ENCODE measurements at places on chromosomes 1 and 21. TPM values are rescaled to one million over a fixed set of nuclear protein-coding genes. Genes with fewer than 3 reads are reported as not detected.

DNA sequence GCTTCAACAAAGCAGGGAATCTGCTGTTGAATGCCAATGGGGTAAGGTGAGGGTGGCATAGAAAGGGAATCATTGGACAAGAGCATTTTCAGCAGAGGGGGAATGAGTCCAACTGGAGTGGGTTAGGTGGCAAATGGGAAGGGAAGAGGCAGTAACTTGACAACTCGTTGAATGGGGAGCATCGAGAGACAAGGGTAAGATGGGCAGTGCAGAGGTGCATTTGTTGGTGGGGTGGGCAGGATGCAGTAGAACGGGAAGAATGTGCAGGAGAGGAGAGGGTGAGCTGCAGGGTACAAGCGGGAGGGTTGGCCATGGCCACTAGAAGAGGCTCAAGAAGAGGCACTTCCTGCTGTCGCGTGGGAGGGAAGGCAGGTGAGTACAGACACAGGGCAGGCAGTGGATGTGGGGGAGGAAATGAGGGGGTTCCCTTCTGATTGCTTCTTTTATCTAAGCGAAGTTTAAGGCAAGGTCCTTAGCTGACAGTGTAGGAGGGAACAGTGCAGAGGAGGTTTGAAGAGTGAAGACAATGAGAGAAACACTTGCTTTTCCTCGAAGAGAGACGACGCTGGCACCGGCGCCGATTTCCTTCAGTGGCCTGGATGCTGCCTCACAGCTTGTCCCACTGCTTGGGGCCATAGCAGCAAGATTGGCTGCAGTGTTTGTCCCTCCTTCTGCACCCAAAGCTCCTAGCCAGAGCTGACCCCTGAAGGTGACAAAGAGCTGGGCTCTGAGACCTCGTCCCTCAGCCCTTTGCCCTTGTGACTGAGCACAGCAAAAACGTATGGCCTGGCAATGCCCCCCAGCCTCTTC is 3.2 kb upstream of the IKBKE start:
- no peak for DNase-seq

- no peak for DNase-seq
Measured at GRCh38 chr1:218433744-218434143, 88.6 kb downstream of the TGFB2 start.

S100B gene
- total RNA-seq = 4.5 TPM

DNA sequence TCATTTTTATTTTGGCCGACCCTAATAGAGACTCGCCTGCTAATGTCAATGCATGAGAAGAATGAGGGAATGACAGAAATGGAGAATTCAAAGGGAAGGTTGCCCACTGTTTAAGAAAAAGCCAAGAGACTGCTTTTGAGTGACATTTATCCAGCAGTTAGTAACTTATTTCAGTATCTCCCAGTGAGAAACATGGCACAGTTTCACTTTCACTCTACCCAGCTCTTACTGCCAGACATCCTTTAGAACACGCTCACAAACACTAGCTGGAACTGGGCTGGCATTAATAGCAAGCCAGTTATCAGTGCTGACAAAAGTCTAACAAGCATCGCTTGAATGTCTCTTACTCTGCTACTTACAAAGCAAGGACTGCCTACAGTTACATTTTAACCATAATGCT is 8.5 kb downstream of the GGPS1 start:
- no peak for DNase-seq

CSDE1 gene
- 426 TPM for total RNA-seq

GRCh38 chr21:40562242-40563002 is 284.5 kb downstream of the DSCAM start:
- DNase-seq = no peak

DNA sequence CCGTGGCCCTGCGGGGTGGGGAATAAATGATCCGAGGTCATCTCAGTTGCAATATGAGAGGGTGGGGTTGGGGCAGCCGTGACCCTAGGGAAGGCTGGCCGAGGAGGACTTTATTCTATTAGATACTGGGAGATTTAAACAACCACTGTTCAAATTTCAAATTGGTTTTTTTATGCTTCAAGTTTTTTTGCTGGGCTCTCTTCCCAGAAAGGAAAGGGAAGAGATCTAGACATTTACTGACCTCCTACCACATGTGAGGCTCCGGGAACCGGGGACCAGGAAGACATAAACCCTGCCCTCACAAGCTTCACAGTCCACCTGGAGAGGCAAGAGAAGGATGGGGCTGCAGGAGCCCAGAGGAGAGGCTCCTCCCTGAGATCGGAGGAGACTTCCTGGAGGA is 207.3 kb downstream of the FOXD2 start:
- DNase-seq = no peak

GRCh38 chr1:10832703-10833102 is 36.3 kb upstream of the CASZ1 start:
- DNase-seq = no peak

SPATA45 gene
- not detected for total RNA-seq

- no peak for DNase-seq
Measured at GRCh38 chr1:74512170-74512915, at the start of gene LRRC53. LRRC53 (minus strand) TSS chr1:74512611; CDS start chr1:74483349, 29,262 bp downstream.

GRCh38 chr1:109371341-109371739 is 26.4 kb downstream of the SORT1 start:
- peak; percentile 66 for DNase-seq

KCNN3 gene
- total RNA-seq = 3.7 TPM

DNA sequence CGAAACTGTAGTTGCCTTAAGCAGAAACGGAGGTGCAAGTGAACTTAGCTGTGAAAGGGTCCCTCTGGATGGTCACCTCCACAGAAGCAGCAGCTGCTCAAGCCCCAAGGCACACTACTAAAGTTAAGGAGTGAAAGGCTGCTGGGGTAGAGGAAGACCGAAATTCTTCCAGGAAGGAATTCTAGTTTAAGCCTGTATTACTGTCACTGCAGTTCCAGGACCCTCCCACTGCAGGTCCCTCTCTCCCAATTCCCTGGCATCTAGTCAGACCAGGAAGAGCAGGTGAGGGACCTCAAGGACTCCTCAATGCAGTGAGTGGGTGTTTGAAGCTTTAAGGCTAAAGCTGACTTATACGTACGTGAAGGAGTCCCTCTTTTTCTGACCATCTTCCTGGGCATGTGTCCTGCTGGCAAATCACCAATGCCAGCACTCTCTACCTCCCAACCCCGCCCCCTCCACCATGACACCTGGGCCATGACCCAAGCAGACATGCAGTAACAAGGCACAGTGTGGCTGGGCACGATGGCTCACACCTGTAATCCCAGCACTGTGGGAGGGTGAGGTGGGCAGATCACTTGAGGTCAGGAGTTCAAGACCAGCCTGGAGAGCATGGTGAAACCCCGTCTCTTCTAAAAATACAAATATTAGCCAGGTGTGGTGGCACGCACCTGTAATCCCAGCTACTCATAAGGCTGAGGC is 57.2 kb downstream of the TGFBR3 start:
- DNase-seq = no peak

DNA sequence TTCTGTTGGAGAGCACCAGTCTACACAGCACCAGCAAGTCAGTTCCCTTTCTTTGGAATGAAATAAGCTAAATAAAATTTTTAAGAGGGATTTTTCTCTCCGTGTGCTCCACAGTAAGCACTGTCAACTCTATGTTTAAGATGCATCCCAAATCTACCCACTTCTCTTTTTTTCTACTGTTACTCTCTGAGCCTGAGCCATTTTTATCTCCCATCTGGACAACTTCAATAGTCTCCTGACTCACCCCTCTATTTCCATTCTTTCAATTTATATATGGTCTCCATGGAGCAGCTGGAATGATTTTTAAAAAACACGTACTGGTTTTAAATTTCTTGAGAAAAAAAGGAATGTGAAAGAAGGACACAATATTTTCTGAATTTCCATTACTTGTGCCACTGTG is 24.7 kb upstream of the CCT8 start:
- DNase-seq = no peak

DNA sequence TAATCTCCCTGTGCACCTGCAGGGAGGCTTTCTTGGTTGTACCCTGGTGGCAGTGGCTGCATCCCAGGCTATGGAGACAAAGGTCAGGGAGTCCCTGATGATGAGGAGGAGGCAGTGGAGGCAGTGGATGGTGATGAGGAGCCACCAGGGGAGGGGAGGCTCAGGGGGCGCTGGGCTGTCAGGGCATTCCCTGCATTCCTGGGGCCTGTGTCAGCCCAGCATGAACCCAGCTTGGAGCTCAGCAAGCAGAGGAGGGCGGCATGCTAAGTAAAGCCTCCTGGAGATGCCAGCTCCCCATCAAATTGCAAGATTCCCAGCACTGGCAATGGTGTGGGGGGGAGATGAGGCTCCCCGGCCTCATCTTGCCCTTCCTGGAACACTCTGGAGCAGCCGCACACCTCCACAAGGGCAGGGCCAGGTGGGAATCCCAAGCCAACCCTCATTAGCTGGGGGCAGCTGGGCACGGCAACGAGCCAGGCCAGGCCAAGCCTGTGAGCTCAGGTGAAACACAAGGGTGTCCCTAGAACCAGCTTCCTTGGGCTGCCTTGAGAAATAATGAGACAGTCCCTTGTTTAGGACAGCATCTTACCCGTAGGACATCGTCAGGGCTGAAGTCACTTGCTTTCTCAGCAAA is 469.5 kb downstream of the MATN1 start:
- no peak for DNase-seq

DNA sequence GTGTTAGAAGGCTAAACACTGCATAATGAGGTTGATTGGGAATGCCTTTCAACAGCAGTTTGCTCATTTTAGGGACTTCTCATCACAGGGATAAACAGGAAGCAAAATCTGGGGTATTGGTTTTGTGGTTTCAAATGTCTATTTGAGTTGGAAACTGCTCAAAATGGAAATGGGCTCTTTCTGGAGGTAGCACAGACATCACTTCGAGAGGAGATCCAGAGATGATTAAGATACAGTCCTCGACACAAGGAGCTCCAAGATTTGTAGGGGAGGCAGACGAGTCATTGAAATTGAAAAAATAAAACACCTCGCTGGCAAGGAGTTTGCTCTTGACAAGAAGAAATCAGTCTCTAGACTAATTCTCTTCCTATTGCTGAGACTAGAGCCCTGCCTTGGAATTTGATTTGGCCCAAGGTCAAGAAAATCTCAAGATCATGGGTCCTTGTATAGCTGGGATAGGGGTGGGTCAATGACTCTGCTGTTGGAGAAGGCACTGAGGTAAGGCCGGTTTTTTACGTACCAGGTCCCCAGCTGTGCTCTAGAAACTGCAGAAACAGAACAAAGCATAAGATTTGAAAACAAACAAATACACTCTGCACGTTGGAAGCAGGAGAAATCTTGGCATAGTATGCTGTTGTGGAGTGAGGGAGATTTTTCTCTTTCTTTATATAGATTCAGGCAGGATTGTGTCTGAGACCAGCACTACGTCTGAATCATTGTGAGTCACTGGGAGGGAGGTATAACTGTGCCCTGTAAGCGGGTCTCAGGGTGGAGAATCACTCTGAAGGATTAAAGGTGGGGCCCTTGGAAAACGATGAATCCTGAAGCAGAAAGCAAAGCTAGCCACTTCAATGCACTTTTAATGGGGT is 17.7 kb upstream of the KLHDC8A start:
- peak; percentile 43 for DNase-seq

Measured in upper lobe of left lung (tissue), 6 donors.